Esophagus (tissue), 2 donors: ENCODE measurements at places on chromosomes 13 and 19. TPM values are rescaled to one million over a fixed set of nuclear protein-coding genes. Genes with fewer than 3 reads are reported as not detected.

ABHD13 gene
- polyA plus RNA-seq = 2.3 TPM

SOX1 gene
- polyA plus RNA-seq = not detected

TEX26 gene
- polyA plus RNA-seq = not detected

SELENOV gene
- polyA plus RNA-seq = not detected

SYMPK gene
- polyA plus RNA-seq = 76.3 TPM

PVR gene
- polyA plus RNA-seq = 9.5 TPM

PSG7 gene
- not detected for polyA plus RNA-seq

HSD17B14 gene
- 2.2 TPM for polyA plus RNA-seq

THSD8 gene
- 8.4 TPM for polyA plus RNA-seq

HAUS5 gene
- 10.1 TPM for polyA plus RNA-seq

C1QTNF9B gene
- polyA plus RNA-seq = 0.16 TPM

ZNF865 gene
- 4.3 TPM for polyA plus RNA-seq

ERICH4 gene
- polyA plus RNA-seq = not detected

FCHO1 gene
- 0.75 TPM for polyA plus RNA-seq

TEKTIP1 gene
- 0.41 TPM for polyA plus RNA-seq

TMC4 gene
- polyA plus RNA-seq = 2.9 TPM

ZNF71 gene
- polyA plus RNA-seq = 1.3 TPM

FPR1 gene
- 1.00 TPM for polyA plus RNA-seq

KLK8 gene
- 261 TPM for polyA plus RNA-seq

IZUMO2 gene
- not detected for polyA plus RNA-seq

TUBGCP3 gene
- 6.4 TPM for polyA plus RNA-seq

ZNF835 gene
- 0.18 TPM for polyA plus RNA-seq

FCAR gene
- not detected for polyA plus RNA-seq

MIA gene
- 1.8 TPM for polyA plus RNA-seq

KDM4B gene
- 26.7 TPM for polyA plus RNA-seq

PTH2 gene
- polyA plus RNA-seq = not detected

GRK1 gene
- polyA plus RNA-seq = not detected
